Activated CD4-positive, CD25-positive, alpha-beta regulatory T cell treated with anti-CD3 and anti-CD28 coated beads, Interleukin-2, amount 50 U/mL, for 24 hours (primary cell): ENCODE measurements at places on chromosomes 6 and 20.

GRCh38 chr20:60485012-60485760 is 527.0 kb downstream of the CDH26 start:
- ATAC-seq = no peak

GRCh38 chr6:153957394-153957793 is 81.6 kb upstream of the OPRM1 start:
- no peak for ATAC-seq

DNA sequence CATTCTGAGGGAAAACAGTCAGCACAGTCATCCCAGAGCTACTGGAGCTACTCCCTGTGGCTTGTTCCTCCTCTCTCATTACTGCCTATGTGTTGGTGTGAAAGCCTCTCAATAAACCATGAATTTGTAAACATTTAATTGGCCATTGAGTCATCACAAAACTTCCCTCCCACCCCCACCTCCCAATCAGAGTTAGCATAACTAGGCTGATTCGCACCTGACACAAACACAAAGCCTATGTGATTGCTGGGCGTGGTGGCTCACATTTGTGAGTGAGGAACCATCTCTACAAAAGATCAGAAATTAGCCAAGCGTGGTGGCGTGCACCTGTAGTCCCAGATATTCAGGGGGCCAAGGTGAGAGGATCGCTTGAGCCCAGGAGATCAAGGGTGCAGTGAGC is 17.1 kb upstream of the SNTA1 start:
- ATAC-seq = no peak

DNA sequence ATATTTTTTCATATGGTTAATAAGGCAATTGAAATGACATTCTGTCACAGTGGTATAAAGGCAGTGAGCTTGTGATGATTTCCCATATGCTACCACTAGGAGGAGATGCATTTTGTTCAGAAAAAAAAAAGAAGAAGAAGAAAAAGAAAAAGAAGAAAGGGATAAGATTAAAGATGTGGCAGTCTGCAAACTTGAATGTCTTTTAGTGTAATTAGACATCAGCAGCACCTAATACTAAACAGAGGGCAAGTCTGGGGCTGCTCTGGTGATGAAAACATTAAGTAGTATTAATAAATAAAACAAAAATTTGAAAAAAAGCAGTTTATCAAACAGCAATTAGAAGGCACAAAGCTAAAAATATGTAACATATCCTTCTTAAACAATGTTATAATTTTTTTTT is 95.4 kb upstream of the DEFB112 start:
- ATAC-seq = no peak

- ATAC-seq = no peak
These were observed 11.9 kb downstream of the CCDC167 start for GRCh38 chr6:37487591-37488380.

DNA sequence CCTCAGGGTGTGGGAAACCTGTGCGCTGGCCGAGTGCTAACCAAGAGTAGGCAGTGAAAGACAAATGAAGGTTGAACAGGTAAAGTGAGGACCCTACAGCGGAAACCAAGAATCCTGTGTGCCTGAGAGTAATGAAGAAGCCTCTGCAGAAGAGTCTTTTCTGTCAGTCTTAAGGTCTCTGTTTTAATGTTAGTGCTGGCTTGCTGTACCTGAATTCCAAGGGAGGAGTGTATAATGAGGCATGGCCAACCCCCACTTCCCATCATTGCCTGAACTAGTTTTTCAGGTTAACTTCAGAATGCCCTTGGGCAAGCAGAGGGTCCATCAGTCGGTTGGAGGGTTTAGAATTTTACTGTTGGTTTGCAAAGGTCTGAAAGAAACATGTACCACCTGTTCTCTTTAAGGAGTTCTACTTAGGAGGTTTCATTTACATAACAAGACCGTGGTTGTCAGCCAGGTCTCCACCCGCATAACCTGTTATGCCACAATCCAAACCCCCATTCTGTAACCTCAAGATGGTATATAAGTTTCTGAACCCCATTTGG is 589 bp upstream of the PDCD2 start:
- no peak for ATAC-seq

DNA sequence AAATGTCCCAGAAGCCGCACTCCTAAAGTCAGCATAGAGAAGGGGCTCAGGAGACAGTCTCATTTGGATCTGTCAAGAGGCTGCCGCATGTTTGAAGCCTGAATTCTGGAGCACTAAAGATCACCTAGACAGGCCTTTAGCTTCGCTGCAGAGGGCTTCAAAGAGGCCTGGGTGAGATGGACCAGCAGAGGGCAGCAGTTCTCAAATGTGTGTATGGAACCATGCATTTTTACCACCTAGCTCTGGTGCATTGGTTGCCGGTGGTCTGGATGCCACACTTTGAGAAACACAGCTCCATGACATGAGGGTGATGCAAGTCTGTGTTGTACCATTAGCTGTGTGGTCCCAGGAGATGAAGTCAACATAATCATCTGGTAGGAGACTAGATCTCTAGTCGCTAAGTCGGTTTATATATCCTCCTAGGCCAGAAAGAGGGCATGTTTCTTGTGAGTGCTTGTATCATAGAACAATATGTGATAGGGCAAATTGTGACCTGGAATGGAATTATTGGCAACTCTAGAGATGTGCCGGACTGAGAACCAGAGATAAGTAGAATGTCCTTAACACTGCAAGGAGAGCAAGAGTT is 64.8 kb downstream of the KIAA0319 start:
- peak; percentile 71 for ATAC-seq

DNA sequence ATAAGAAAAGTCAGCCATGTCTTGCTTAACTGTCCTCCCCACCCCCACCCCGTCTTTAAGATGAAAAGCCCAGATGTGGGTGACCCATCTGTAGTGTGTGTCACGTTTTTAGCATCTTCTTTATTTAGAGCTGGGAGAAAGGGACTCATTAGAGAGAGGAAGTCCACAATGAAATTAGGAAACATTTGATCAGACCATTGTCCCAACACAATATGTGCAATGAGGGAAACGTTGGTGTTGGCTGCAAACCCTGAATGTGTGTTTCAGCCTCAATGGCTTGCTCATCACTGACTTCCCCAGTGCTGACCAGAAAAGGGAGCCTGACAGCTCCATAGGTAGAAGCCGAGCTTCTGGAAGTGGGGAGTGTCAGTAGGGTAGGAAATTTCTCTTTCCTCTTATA is 475.7 kb downstream of the CD83 start:
- no peak for ATAC-seq

DNA sequence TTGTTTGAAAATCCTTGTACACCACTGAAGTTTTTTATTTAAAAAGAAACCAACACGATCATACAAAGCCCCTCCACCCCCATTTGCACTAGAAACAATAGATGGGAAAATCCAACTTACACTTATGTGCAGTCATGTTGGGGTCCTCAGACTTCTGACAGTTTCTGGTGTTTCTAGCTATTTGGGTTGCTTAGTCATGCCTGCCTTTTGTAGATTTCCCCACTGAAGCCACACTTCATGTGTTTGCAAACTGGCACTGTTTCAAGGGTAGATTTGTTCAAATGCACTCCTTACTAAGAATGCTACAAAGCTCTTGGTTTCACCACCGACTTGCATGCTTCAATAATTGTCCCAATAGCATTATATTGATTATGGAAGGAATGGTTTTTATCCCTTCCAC is 1.5 kb downstream of the SH3BGRL2 start:
- ATAC-seq = no peak

GRCh38 chr6:79467716-79468115 is 69.5 kb downstream of the LCA5 start:
- ATAC-seq = no peak

- ATAC-seq = no peak
These were observed 727.4 kb upstream of the CITED2 start for GRCh38 chr6:140101818-140102217.

- no peak for ATAC-seq
These were observed 72.0 kb upstream of the F13A1 start for GRCh38 chr6:6392214-6393068.
